Cortex of kidney (tissue), 1 donor: ENCODE measurements at places on chromosomes 1 and 21.

DNA sequence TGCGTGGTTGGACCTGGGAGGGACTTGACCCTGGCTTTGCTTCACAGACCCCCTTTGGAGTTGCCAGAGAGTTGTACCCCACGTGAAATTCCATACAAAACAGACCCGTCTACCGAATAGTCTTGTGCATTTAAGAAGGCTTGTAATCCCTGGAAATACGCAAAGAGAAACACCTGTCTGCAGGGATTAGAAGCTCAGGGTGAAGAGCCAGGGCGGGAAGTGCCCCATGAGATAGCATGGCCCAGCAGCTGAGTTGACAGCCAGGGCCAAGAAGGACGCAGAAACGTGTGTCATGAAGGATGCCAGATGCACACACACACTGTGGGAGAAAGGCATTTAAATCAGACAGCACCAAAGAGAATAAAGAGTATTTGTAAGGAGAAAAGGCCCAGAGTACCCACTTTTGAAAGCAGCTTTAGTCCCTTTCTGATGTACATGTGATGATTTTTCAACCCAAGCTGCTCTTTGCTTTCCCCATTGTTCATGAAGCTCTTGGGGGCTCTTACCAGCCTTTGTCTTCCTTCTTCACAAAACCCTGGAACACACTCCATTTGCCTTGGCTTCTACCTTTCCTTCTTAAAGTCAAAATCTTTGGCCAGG is 46.6 kb downstream of the PCP4 start:
- DNase-seq, result no peak

DNA sequence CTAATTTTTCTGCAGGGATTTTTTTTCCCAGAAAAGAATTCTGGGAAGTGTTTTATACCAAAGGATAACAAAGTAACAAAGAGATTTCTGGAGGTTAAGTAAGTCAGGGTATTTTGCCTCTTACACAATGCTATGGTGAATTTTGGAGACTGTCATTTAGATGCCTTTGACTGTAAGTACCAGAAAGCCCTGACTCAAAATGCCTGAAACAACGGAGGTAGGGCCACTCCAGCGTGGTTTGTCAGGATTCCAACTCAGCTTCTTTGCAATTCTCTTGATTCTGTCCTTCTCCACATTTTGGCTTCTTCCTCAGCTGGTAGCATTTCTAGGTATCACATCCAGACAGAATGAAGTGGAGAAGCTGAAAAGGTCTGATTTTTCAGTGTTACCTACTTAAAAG is 106.5 kb downstream of the UCHL5 start:
- DNase-seq, result no peak

DNA sequence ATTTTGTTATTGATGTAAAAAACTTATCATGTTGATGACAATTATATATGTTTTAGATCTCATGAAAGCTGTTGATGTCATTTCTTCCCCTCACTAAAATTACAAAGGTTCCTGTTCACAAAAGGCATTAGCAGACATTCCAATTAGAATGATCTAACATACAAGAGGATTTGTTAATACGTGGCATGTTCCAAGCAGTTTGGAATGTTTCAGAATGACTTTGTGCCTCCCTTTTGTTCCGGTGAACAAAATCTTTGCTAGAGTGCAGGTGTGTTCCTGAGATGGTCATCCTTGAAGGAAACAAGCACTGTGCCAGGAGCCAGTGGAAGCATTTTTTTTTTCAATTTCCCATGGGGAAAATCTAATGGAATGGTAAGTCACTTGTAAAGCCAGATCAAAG is 108.0 kb upstream of the KCTD3 start:
- DNase-seq, result no peak

DNA sequence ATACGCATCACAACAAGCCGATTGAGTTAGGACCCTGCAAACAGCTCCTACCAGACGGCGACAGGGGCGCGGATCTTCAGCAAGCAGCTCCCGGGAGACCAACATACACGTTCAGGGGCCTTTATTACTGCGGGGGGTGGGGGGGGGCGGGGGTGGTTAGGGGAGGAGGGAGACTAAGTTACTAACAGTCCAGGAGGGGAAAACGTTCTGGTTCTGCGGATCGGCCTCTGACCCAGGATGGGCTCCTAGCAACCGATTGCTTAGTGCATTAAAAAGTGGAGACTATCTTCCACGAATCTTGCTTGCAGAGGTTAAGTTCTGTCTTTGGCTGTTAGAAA is 162.0 kb downstream of the RUNX1 start:
- no peak for DNase-seq

GRCh38 chr1:171220581-171221054 is 27.7 kb upstream of the FMO1 start:
- DNase-seq, result no peak

- DNase-seq, result no peak
Observed at GRCh38 chr1:91883470-91883869, 2.5 kb downstream of the TGFBR3 start.

DNA sequence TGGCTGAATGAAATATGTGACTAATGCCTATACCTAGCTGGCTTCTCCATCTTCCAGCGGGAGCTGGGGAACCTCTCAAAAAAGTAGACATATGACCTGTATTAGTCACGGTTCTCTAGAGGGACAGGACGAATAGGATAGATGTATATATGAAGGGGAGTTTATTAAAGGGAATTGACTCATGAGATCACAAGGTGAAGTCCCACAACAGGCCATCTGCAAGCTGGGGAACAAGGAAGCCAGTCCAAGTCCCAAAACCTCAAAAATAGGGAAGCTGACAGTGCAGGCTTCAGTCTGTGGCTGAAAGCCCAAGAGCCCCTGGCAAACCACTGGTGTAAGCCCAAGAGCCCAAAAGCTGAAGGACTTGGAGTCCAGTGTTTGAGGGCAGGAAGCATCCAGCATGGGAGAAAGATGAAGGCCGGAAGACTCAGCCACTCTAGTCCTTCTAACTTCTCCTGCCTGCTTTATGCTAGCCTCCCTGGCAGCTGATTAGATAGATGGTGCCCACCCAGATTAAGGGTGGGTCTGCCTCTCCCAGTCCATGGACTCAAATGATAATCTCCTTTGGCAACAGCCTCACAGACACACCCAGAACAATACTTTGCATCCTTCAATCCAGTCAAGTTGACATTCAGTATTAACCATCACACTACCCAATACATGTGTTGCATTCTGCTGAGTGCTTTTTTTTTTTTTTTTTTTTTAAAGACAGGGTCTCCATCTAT is 19.6 kb downstream of the OLIG1 start:
- DNase-seq, result no peak

- no peak for DNase-seq
Observed at GRCh38 chr1:233379869-233380438, 52.4 kb downstream of the MAP3K21 start.

DNA sequence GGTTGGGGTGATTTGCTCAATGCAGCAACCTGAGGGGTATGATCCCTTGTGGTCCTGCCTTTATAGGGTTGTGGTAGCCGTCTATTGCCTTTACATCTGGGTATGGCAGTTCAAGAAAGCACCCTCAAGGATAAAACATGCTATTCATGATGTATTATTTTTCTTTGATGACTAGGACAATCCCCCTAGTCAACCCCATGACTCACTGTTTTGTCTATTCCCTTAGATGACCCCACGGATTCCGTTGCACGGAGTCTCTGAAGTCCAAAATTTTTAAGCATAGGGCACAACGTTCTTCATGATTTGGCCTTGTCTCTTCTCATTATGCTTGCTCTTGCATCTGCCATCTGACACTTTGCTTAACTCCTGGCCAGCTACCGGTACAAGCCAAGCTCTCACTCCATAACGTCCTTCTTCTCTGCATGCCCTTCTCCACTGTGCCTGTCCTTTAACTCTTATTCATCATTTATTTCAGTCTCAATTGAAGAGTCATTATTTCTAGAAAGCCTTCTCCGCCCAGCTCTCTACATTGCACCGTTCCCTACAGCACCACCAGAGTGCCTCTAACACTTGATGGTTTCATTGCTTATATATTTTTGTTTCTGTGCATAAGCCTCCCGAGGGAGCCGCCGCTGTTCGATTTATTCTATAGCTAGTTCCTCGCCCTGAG is 838 bp upstream of the DISP1 start:
- DNase-seq, result no peak

- no peak for DNase-seq
Observed at GRCh38 chr21:15754640-15755039, 24.9 kb downstream of the USP25 start.

- DNase-seq, result no peak
Observed at GRCh38 chr1:198620218-198620617, 18.6 kb upstream of the PTPRC start.

GRCh38 chr1:92483610-92484471 is 2.9 kb downstream of the GFI1 start:
- DNase-seq, result no peak

GRCh38 chr1:101025283-101025656 is 314 bp downstream of the DPH5 start:
- DNase-seq, result no peak

GRCh38 chr1:31043631-31044030 is 21.9 kb downstream of the PUM1 start:
- DNase-seq, result no peak

GRCh38 chr1:237035759-237036158 is 6.2 kb upstream of the RYR2 start:
- DNase-seq, result no peak

DNA sequence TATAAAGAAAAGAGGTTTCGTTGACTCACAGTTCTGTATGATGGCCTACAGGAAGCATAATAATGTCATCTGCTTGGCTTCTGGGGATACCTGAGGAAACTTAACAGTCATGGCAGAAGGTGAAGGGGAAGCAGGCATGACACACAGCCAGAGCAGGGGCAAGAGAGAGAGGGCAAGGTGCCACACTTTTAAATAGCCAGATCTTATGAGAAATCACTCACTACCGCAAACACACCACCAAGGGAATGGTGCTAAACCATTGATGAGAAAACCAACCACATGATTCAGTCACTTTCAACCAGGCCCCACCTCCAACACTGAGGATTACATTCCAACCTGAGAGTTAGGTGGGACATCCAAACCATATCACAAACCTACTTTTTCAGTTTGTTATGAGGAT is 245.9 kb upstream of the SGIP1 start:
- no peak for DNase-seq

DNA sequence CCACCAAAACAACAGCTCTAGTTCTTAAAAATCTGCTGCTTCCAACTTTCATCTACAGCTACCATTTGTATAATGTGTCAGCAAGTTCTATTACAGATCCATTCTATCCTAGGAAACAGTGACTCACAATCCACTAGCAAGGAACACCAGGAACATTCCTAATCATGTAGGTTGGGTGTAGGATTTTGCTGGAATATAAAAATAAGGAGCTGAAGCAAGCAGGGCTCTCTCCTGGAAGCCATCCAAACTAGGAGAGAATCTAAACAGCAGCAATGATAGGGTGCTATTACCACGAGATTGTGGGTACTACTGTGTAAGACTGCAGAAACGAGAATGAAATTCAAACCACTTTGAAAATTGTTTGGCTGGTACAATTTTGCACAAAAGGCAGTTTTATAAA is 135.0 kb downstream of the PTPN14 start:
- no peak for DNase-seq

DNA sequence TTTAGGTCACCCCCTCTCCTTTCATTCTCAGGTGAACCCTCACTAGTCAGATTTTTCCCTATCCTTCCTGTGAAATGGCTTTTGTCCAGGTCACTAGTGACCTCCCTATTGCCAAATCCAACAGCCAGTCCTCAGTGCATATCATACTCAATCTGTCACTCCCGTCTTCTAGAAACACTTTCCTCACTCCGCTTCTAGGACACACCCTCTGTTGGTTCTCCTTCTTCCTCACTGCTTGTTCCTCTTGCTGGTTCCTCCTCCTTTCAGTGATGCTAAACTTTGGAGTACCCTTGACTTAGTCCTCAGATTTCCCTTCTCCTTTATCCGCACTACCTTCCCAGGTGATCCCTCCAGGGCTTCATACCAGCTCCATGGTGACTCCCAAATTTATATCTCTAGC is 94.3 kb downstream of the RNF220 start:
- no peak for DNase-seq

GRCh38 chr1:95067062-95067461 is 5.7 kb downstream of the ALG14 start:
- DNase-seq, result no peak

- DNase-seq, result no peak
Observed at GRCh38 chr1:235079443-235080296, 49.0 kb downstream of the TOMM20 start.

DNA sequence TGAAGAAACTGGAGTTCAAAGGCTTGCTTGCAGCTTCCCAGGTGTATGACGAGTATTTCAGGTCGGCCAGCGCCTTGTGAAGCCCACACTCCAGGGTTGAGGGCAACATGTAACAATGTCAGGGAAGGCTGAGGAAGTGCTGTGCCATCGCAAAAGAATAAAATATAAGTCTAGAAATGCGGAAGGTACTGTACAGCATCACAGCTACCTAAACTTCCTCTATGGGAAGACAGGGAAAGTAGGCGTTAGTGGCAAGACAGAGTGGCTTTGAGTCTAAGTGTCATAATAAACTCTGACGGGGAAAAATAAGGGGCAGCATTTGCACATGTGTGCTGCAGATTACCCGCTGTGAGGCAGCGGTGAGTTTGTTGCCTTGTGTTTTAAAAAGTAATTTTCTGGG is 28.9 kb downstream of the DOP1B start:
- no peak for DNase-seq

GRCh38 chr21:15719976-15720375 is 9.8 kb upstream of the USP25 start:
- no peak for DNase-seq

DNA sequence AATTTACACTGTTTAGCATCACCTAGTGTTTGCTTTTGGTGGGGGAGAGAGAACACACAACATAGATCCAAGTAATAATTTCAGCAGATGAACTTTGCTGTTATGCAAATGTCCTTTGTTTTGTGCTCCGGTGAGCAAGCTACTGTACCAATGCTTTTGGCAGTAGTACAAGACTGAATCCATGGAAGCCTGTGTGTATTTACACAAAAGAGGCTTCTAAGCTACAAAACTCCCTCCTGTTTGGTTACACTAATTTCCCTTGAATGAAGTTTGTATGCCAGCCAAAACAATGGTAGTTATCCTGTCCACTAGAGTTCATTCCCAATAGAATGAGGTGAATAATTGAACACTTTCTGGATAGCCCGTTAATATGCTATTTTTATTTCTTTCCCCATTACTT is 320.5 kb downstream of the KCTD3 start:
- DNase-seq, result no peak

DNA sequence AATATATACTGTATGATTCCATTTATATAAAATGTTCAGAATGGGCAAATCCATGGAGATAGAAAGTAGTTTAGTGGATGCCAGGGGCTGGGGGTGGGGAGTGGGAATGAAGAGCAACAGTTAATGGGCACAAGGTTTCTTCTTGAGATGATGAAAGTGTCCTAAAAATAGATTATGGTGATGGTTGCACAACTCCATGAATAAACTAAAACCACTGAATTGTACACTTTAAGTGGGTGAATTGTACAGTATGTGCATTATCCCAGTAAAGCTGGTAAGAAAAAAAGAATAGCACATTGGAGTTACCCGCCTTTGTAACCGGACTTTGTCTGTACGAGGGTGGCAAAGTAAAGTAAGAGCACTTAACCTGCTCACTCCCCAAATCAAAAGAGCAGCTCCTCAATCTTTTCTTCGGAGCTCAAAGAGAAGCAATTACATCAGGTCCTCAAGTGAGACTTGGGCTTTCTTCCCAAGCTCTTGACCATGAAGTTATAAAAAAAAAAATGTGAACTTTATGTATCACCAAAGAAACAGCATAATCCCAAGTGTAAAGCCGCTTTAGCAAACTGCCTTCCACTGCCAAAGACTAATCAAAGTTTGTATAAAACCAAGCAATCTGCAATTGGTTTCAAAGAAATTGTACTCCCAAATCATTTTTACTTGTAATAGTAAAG is 32.1 kb downstream of the ALDH9A1 start:
- DNase-seq, result no peak
